IMR-90 (cell line): ENCODE measurements at places on chromosomes 7 and 10. TPM values are rescaled to one million over a fixed set of nuclear protein-coding genes. Genes with fewer than 3 reads are reported as not detected.

The MUC12 gene
- 4.0 and 4.1 TPM in 2 replicates for polyA plus RNA-seq

The SOSTDC1 gene
- polyA plus RNA-seq, result 0.04 and 0.07 TPM in 2 replicates

The PSTK gene
- polyA plus RNA-seq, result 4.2 and 5.4 TPM in 2 replicates

The AGAP9 gene
- 10.0 and 11.2 TPM in 2 replicates for polyA plus RNA-seq

The CLDN4 gene
- 3.8 and 4.4 TPM in 2 replicates for polyA plus RNA-seq

GRCh38 chr7:80708123-80708522 lies 69.7 kb downstream of the CD36 start:
- H3K27ac ChIP-seq, result no peak overlapping the region
- DNase-seq, result no peak
- H3K27me3 ChIP-seq, result no peaks in the 10 kb centered on the region
- H3K36me3 ChIP-seq, result no peaks in the 10 kb centered on the region

DNA sequence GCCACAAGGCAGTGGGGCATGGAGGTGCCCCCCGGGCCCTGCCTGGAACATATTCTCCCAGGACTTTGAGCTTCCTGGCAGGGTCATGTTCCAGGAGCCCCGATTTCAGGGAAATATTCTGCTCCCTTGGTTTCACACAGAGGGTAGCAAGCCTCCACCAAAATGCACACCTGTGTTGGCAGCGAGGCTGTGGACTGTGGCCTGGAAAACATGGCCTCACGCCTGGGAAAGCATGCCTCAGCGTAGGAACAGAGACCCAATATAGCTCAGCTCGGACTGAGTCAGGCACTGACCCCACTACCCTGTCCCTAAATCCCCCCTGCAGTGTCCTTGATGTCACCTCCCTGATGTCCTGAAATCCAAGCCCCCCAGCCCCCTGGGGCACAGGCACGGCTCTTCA lies 92.0 kb downstream of the KCNMA1 start:
- H3K4me1 ChIP-seq, result no peaks in the 10 kb centered on the region
- H3K27me3 ChIP-seq, result no peaks in the 10 kb centered on the region
- no peak for DNase-seq
- H3K36me3 ChIP-seq, result no peaks in the 10 kb centered on the region

- H3K27me3 ChIP-seq, result peaks cover 20% of the 10 kb centered on the region
- no peak for DNase-seq
- H3K4me1 ChIP-seq, result no peaks in the 10 kb centered on the region
- H3K36me3 ChIP-seq, result no peaks in the 10 kb centered on the region
Measured at GRCh38 chr10:48266528-48266927, 8.0 kb downstream of the FRMPD2 start.

DNA sequence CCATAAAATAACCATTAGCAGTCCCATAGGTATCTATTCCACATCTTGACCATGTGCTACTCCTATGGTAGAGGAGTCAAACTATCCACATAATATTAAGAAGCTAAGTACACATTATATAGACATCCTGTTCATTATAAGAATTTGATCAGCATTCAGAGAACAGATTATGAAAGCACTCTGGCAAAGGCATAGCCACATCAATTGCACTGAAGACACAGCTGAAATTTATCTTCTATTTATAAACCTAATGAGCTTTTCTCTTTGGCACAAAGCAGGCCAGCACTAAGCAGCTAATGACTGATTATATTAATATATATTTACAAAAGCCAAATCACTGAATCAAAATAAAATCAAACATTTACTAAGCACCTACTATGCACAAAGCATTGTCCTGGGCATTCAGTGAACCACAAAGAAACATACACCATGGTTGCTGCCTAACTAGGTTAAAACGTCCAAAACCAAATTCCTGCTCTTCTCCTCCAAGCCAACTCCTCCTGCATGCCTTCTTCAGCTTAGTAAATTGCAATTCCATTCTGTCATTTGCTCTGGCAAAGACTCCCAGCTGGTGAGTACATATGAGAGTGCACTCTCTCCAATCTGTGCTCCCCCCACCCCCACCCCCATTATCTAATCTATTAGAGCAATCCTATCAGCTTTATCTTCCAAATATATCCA lies 122.6 kb upstream of the ASAH2 start:
- H3K27ac ChIP-seq, result no peak overlapping the region
- H3K4me1 ChIP-seq, result peaks cover 5% of the 10 kb centered on the region
- no peaks in the 10 kb centered on the region for H3K27me3 ChIP-seq
- no peak overlapping the region for H3K4me3 ChIP-seq
- peak; percentile 37 for DNase-seq
- H3K36me3 ChIP-seq, result no peaks in the 10 kb centered on the region

DNA sequence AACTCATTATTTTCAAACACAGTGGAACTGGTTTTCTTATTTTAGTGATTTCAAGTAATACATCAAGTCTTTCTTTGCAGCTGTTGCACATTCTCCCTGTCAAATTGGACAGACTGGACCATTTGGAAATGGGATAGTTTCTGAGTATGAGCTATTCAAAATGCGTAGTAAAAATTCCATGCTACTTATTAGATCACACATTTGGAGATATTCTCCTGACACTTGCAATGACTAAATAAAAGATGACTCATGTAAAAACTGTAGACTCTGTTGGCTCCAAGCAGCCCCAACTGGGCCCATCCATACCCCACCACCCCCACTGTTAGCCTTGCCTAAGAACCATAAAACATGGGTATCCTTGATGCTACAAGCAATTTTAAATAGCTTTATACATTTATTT lies 25.9 kb upstream of the BICC1 start:
- H3K36me3 ChIP-seq, result no peaks in the 10 kb centered on the region
- H3K4me1 ChIP-seq, result peaks cover 2% of the 10 kb centered on the region; the same call in 1 of the 2 replicates
- no peak overlapping the region for H3K4me3 ChIP-seq
- H3K27me3 ChIP-seq, result no peaks in the 10 kb centered on the region

DNA sequence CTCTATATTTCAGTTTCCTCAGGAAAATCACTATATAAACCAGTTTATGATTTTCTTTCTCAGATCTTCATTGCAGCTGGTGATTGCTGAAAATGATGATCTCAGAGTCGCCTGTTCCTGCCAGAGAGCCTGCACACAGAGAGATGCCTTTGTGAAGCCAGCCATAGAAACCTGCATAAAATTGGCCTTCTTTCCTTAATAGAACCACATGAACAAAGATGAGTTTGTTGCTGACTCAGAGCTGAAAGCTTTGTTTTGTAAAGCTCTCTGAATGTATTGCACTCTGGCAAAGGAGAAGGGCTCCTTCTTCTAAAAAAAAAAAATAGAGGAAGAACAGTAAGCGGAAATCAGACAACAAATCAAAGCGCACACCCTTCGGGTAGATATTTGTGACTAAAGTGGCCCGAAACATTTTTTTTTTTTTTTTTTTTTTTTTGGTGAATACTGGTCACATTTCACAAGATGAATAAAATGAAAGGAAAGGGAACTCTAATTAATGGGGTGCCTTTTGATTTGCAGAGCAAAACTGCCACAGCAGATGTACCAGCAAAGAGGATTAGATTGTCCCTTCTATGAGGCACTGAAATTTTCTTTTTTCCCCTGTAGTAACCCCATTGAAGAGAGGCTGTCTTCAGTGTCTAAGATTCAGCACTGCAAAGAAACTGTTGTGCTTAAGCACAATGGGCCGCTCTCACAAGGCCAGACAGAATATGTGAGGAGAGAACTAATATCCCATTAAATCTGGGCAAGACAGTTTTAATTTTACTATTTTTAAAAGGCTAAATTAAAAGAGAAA lies 75.1 kb upstream of the PTPRZ1 start:
- H3K4me3 ChIP-seq, result no peak overlapping the region
- DNase-seq, result no peak
- H3K36me3 ChIP-seq, result no peaks in the 10 kb centered on the region
- H3K4me1 ChIP-seq, result no peaks in the 10 kb centered on the region
- no peaks in the 10 kb centered on the region for H3K27me3 ChIP-seq
- no peak overlapping the region for H3K27ac ChIP-seq

GRCh38 chr10:24718031-24718855 lies 5.4 kb downstream of the ARHGAP21 start:
- peak overlapping the region; percentile 73 for H3K27ac ChIP-seq
- peak overlapping the region; percentile 1; the same call in 1 of the 2 replicates for H3K4me3 ChIP-seq
- peaks cover 17% of the 10 kb centered on the region for H3K4me1 ChIP-seq
- no peaks in the 10 kb centered on the region for H3K27me3 ChIP-seq
